ENCODE measurements at places on chromosomes 12 and 14. TPM values are rescaled to one million over a fixed set of nuclear protein-coding genes. Genes with fewer than 3 reads are reported as not detected.

DNA sequence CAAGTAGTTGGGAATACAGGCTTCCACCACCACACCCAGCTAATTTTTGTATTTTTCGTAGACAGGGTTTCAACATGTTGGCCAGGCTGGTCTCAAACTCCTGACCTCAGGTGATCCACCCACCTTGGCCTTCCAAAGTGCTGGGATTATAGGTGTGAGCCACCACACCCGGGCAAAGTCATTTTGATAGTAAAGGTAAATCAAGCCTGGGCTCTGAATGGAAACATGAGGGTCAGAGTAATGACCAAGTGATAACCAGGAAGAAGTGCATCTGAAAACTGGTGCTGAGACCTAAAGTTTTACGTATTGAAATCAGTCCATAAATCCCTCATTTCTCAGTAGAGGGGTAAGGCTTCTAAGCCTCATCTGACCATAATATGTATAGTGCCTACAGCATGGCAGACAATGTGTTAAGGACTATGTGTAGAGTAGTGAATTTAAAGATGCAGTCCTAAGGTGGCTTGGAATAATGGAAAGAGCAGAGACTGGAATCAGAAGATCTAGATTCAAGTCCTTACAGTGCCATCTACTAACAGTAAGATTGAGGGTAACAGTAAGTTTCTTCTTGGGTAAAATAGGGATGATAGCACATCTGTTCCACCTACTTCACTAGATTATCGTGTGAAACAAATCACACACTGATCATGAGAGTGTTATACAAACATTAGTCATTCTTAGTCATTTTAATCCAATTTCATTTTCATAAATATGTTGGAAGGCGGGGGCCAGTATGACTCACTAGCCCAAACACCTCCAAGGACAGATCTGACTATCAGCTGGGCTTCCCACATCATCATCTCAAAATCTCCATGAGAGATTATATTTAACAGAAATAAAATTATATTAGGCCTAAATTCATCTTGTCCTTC lies 11.2 kb downstream of the MAP4K5 start:
- peaks cover 35% of the 10 kb centered on the region for H3K4me1 ChIP-seq
- no peaks in the 10 kb centered on the region for H3K36me3 ChIP-seq
- H3K27ac ChIP-seq: no peak overlapping the region
- no peak overlapping the region for H3K4me3 ChIP-seq

DNA sequence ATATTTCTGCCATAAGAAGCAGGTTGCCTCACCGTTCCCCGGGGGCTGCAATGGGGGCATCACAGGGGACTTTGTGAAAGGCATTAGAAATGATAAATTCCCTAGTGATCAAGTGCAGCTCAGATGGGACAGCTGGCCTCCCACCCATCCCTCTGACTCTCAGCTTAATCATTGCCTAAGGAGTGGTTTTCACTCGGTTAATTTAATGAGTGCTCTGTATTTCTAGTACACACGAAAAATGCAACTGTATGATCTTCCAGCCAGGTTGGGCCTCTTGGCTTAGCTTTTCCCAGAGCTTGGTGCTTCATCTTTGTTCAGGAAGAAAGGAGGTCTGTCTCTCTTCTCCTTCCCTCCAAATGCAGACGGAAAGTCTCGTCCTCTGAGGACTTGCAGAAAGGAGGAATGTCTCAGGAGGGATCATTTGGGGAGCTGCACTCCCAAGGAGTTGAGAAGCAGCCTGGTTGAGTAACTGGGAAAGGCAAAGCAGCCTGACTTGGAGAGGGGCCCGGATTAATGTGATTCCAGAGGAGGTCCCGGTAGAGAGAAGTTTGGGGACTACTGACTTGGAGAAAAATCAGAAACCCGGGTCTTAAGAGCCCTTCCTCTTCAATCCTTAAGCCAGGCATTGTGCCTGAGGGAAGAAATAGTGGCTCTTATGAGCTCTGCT lies 7.2 kb downstream of the CD9 start:
- H3K27me3 ChIP-seq: no peaks in the 10 kb centered on the region
- peak overlapping the region; percentile 69 for H3K27ac ChIP-seq
- H3K4me1 ChIP-seq: peaks cover 100% of the 10 kb centered on the region
- H3K36me3 ChIP-seq: peaks cover 29% of the 10 kb centered on the region
- DNase-seq: no peak

- no peak overlapping the region for H3K4me3 ChIP-seq
- peaks cover 6% of the 10 kb centered on the region for H3K4me1 ChIP-seq
- DNase-seq: no peak
- no peaks in the 10 kb centered on the region for H3K27me3 ChIP-seq
- H3K36me3 ChIP-seq: no peaks in the 10 kb centered on the region
These were observed 97.6 kb downstream of the TGFB3 start for GRCh38 chr14:75884198-75884611.

DNA sequence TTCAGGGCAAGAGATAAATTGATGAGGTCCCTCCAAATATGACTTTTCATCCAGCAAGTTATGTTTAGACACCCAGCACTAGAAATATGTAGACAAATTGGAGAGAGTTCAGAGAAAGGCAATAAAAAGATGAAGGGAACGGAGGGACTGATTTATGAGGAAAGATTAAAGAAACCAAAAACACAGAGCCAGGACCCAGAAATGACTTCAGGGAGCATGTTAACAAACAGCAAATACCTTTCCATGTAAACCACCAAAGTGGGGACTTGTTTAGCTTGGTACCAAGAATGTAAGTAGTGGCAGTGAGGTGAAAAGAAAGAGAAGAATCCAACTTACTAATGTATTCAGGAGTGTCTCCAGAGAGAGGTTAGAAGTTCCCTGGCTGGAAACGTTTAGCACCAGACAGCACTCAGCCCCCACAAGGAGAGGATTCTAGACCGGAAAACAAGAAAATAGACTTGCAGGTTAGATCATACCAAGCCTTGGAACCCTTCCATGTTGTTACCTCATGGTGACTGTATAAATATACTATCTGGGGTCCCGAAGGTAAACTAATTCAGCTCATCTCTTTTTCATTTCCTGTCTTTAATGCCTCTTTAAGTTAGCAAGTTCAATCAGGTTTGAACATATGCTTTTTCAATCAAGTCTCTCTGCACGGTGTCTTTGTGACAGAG lies 79.2 kb downstream of the TBC1D30 start:
- no peaks in the 10 kb centered on the region for H3K36me3 ChIP-seq
- H3K27ac ChIP-seq: no peak overlapping the region
- DNase-seq: no peak
- H3K27me3 ChIP-seq: no peaks in the 10 kb centered on the region
- no peaks in the 10 kb centered on the region for H3K4me1 ChIP-seq
- no peak overlapping the region for H3K4me3 ChIP-seq

DNA sequence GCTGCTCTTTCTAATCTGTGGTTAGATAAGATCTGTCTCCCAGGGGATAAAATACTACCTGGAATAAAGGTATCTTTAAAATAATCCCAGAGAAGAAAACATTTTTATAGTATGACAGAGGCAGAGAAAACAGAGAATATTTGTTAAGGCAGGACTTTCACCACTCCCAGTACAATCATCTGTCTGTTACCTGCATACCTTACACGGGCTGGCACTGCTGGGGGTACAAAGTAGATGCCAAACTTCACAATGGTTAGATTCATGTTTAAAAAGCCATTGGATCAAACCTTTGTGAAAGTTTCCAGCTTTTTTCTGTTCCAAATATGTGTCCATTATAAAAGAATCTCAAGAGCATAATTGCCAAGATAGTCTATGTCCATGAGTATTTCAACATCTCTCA lies 273.6 kb upstream of the BTG1 start:
- no peak for DNase-seq
- H3K27me3 ChIP-seq: no peaks in the 10 kb centered on the region
- no peaks in the 10 kb centered on the region for H3K4me1 ChIP-seq
- H3K36me3 ChIP-seq: no peaks in the 10 kb centered on the region
- no peak overlapping the region for H3K4me3 ChIP-seq
- no peak overlapping the region for H3K27ac ChIP-seq

GRCh38 chr12:49974677-49975317 lies 2.0 kb downstream of the AQP6 start:
- no peak overlapping the region for H3K27ac ChIP-seq
- no peak overlapping the region for H3K4me3 ChIP-seq
- no peak for DNase-seq
- H3K27me3 ChIP-seq: no peaks in the 10 kb centered on the region
- no peaks in the 10 kb centered on the region for H3K36me3 ChIP-seq

- H3K36me3 ChIP-seq: no peaks in the 10 kb centered on the region
- no peak overlapping the region for H3K27ac ChIP-seq
- no peaks in the 10 kb centered on the region for H3K27me3 ChIP-seq
- H3K4me3 ChIP-seq: no peak overlapping the region
- no peak for DNase-seq
These were observed 27.6 kb upstream of the LRP6 start for GRCh38 chr12:12294215-12295005.

- H3K4me1 ChIP-seq: peaks cover 41% of the 10 kb centered on the region
- H3K36me3 ChIP-seq: no peaks in the 10 kb centered on the region
- no peaks in the 10 kb centered on the region for H3K27me3 ChIP-seq
- no peak for DNase-seq
- H3K27ac ChIP-seq: no peak overlapping the region
These were observed 136.7 kb downstream of the PAWR start for GRCh38 chr12:79553863-79554574.

DNA sequence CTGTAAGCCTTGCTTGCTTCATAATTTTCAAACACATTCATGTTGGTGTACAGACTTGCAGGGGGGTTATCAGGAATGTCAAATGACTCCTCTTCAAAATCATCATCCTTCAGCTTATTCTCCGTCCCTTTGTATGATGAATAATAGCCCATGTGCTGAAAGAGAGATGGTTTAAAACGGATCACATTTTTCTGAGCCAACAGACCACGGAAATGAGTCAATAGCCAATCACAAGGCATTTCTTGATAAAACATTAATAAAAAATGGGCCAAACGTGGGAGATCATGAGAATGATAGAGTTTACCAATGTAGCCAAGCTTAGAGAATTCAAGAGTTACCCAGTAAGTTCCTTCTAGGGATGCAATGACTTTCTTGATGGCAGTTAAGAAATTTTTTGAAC lies 105.5 kb downstream of the NTS start:
- H3K27ac ChIP-seq: no peak overlapping the region
- H3K36me3 ChIP-seq: no peaks in the 10 kb centered on the region
- no peaks in the 10 kb centered on the region for H3K27me3 ChIP-seq
- H3K4me3 ChIP-seq: no peak overlapping the region
- DNase-seq: no peak

- no peaks in the 10 kb centered on the region for H3K4me1 ChIP-seq
- H3K36me3 ChIP-seq: no peaks in the 10 kb centered on the region
- DNase-seq: no peak
- H3K4me3 ChIP-seq: no peak overlapping the region
- no peaks in the 10 kb centered on the region for H3K27me3 ChIP-seq
These were observed 199.6 kb downstream of the BCL11B start for GRCh38 chr14:99072433-99072832.

DNA sequence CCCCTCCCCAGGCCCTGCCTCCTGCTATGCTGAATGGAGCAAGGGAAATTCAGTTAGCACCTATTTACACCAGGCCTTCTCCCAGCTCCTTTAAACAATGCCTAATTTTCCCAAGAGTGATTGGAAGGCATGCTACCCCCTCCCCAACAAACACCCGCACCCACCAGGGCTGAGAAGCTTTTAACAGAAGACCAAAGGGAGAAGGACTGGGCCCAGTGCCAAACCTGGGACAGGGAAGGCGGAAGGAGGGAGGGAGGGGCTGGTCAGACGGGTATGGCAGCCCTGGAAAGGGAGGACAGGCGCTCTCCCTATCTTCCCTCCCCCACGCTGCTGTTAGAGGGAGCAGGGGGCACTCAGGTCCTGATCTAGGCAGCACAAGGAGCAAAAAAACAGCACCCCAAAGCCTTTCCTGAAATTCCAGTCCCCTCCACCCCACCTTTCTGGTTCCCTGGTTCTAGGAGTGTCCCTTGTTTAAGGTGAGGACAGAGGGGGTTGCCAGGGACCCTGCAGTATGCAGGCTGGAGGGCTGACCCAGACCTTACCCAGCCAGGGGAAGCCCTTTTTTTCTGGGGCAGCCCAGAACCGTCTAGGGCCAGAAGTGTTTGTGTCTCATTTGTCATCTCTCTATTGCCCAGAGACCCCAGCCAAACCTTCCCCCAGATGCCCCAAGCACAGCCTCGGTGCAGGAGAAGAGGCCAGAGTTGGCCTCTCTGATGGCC lies 2.4 kb upstream of the KRT8 start:
- H3K27me3 ChIP-seq: no peaks in the 10 kb centered on the region
- peak; percentile 83 for DNase-seq

- H3K27ac ChIP-seq: no peak overlapping the region
- H3K27me3 ChIP-seq: no peaks in the 10 kb centered on the region
- peaks cover 7% of the 10 kb centered on the region for H3K36me3 ChIP-seq
- peaks cover 52% of the 10 kb centered on the region for H3K4me1 ChIP-seq
These were observed 41.3 kb downstream of the CDC42BPB start for GRCh38 chr14:103016071-103016470.

GRCh38 chr12:56206452-56207166 lies 15.1 kb downstream of the RNF41 start:
- H3K27me3 ChIP-seq: no peaks in the 10 kb centered on the region
- H3K4me3 ChIP-seq: no peak overlapping the region
- peaks cover 70% of the 10 kb centered on the region for H3K36me3 ChIP-seq
- H3K4me1 ChIP-seq: no peaks in the 10 kb centered on the region
- no peak overlapping the region for H3K27ac ChIP-seq
- DNase-seq: no peak

- no peak overlapping the region for H3K4me3 ChIP-seq
- H3K4me1 ChIP-seq: peaks cover 5% of the 10 kb centered on the region
- no peaks in the 10 kb centered on the region for H3K27me3 ChIP-seq
- no peak overlapping the region for H3K27ac ChIP-seq
- DNase-seq: peak; percentile 37
- no peaks in the 10 kb centered on the region for H3K36me3 ChIP-seq
These were observed 15.3 kb upstream of the BCL7A start for GRCh38 chr12:122006186-122006926.

GRCh38 chr14:77870646-77871045 lies 70.7 kb downstream of the ADCK1 start:
- DNase-seq: no peak
- no peaks in the 10 kb centered on the region for H3K36me3 ChIP-seq
- no peaks in the 10 kb centered on the region for H3K4me1 ChIP-seq
- no peaks in the 10 kb centered on the region for H3K27me3 ChIP-seq
- no peak overlapping the region for H3K27ac ChIP-seq

DNA sequence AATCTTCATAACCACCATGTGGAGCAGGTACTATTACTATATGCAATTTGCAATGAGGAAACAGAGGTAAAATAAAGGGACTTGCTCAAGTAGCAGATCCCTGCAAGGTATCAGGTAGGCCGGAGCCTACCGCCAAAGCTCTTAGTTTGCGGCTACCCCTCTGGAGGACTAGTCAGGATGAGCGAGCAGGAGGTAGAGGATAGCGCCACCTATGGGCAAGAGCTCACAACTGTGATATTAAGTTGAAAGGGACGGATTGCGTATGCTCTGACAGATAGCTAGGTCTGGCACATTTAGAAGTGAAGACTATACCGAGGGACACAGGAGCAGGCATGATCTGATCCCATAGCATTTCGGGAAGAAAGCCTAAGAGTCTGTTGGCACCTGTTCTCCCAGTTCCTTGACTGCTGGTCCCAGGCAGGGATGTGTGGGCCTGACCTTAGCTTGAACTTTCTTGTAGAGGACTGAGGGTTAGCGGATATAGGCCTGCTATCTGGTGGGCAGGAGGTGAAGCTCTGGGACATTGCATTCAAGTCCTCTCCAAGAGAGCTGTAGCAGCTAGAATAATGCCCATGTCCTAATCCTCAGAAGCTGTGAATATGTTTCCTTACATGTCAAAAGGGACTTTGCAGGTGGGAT lies 48.0 kb downstream of the SLC17A8 start:
- no peak overlapping the region for H3K27ac ChIP-seq
- no peaks in the 10 kb centered on the region for H3K27me3 ChIP-seq
- no peak overlapping the region for H3K4me3 ChIP-seq
- H3K4me1 ChIP-seq: no peaks in the 10 kb centered on the region

The EFS gene
- total RNA-seq: 11.5 TPM

The MYRFL gene
- total RNA-seq: not detected

The GPR33 gene
- total RNA-seq: not detected

The GPX2 gene
- not detected for total RNA-seq

The CSAD gene
- total RNA-seq: 39.2 TPM

Measured in lower lobe of right lung (tissue), 2 donors.